CD4-positive, alpha-beta memory T cell (primary cell): ENCODE measurements at places on chromosomes 1 and 21. TPM values are rescaled to one million over a fixed set of nuclear protein-coding genes. Genes with fewer than 3 reads are reported as not detected.

DNA sequence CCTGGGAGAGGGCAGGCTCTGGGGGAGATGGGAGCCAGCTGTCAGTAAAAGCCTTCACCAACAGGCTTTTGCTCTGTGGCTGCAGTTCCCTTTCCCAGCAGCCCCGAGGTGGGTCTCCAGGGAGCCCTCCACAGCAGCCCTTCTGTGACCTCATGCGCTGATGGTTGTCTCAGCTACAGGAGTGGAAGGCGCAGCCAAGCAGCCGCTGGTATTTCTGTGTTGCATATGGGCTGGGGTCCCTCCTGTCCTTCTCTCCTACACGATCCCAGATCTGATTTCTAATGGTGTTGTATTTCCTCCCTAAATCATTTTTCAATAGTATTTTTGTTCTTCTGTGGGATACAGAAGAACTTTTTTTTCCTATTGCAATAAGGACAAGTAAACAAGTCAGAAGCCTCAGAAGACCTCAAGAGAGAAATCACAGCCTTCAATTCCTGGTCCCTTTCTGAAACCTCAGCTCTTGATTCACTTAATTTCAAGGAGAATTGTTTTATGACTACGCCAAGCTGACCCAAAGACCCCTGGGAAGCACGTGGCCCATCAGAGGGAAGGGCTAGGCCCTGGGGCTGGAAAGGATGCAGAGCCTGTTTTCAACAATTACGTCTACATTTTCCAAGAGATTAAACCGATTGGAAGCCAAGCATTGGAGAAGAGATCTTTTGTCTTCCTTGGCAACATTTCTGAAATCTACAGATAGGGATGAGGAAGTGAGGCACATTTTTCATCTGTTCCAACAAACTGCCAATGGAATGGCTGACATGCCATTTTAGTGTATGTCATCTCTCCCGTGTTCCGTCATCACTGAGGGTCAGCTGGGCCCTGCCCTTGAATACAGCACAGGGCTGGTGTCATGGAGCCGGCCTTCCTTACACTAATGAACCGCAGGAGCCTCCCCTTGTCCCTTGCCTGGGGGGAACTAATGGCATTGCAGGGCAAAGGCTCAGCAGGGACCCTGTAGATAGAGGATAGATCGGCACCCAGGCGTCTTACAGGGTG, 42.0 kb upstream of the SCCPDH start:
- DNase-seq = no peak

DNA sequence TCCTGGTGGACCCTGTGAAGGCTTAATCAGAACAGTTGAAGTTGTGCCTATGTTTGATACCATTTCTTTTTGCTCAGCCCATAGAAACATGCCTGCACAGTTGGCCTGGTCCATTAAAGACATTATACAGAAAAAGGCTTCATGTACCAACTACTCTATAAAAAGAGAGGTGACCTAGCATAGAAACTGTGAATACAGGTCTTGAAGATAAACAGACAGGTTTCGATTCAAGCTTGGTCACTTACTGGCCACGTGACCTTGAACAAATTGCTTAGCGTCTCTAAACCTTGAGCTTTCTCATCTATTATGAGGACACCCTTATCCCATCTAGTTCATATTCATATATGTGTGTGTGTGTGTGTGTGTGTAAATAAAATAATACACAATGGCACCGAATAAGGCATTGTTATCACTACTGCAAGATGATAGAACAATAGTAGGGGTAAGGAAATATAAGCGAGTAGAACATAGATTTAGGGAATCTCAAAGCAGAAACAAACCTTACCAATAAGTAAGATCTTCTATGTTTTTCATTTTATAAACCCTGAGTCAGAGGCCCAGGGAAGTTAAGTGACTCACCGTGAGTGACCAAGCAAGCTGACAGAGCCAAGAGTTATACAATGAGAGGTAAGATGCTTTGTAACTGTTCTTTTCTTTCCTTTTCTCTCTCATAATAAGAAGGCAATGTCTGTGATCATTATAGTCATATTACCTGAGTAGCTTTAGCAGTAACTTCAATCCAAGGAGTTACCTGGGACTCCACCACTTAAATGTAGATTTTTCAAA, 476.8 kb upstream of the DEPDC1 start:
- no peak for DNase-seq

TMEM51 gene
- total RNA-seq = 0.47 TPM

UTS2 gene
- total RNA-seq = not detected

DNA sequence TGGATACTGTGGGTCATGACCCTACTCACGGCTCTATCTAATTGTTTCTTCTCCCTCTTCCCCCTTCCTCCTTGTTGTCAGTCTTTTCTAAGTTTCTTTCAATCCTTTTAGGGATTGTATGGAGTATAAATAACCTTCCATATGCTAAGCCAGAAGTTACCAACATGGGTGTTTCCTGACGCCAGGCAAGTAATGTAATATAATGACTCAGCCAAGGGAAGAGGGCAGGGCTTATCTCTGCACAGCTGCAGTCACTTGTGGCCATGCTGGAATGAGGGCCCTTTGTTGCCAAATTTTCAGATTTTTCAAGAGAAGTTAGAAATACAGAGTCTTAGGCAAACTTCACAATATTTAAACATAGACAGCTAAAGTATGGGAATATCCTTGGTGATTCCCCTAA, 194.6 kb downstream of the ST6GALNAC3 start:
- DNase-seq = no peak

- no peak for DNase-seq
Observed at GRCh38 chr1:224494343-224494742, 59.7 kb upstream of the WDR26 start.

DNA sequence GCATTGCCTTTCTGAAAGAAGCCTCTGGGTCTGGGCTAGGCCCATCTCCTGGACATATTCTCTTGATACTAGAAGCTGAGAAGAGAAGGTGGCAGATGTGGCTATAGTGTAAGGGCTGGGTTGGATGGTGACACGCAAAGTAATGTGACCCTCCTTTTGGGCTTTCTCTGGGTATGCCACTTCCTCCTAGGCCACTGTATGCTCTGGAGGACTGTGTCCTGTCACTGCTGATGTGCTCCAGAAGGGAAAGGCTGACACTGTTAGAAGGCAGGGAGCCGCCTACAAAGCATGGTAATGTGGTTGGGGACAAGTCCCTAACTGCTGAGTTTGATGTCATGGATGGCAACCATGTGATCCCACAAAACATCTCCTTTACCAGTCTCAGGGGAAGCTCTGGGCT, 112.1 kb downstream of the BCAR3 start:
- DNase-seq = no peak

DNA sequence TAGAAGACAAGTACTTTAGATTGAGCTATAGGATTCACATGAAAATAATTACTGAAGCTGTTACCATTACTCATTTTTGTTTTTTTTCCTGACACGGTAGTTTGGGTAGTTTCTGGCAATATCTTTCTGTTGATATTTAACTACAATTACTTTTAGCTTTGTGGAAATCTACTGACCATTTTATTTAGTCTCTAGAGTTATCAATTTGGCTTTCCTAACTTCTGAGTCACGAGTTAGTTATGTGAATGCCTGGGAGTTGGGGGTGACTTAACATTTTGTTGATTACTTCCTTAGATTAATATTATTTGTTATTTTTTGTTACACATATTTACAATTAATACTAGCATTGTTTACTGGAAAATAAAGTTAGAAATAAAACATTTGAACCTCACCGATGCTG, 160.6 kb downstream of the HMCN1 start:
- no peak for DNase-seq

OR2G3 gene
- total RNA-seq = not detected

- peak; percentile 65 for DNase-seq
Observed at GRCh38 chr1:202343652-202344349, 2.1 kb upstream of the UBE2T start.

AGL gene
- 19.0 TPM for total RNA-seq

AGMAT gene
- total RNA-seq = 3.3 TPM

DNA sequence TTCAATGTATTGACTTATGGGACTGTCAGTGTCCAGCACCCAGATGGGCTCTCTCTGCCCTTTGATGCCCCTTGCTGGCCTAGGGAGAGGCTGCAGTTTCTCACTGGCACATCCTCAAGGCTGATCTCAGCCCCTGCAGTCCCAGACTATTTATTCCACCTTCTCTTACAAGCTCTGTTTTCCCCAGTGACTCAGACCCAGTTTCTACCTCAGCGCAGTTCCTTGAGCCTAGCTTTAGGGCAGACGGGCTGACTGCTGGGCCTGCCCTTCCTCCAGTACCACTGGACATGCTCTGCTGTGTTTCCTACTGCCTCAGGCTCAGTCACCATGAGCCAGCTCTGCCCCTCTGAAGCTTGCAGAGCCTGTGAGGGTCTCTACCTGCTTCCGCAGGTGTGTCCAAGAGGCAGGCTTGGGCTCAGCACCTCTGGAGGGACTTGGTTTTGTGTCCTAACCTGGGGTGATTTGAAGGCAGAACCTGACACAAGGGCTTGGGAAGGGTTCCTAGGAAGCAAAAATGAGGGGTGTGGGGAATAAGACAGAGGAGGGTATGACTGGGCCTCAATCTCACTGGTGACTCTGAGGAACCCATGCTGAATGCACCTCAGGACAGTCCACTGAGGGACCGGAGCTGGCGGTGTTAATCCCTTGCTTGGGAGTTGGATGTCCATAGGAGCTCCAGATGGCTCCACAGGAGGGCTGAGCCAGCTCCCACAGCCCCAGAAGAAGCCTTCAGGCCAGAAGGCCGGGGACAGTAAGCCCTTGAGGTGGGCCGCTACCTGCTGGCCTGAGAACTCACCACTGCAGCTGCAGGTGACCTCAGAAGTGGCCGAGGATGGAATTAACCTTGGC, 689.9 kb downstream of the MATN1 start:
- no peak for DNase-seq

ATP1A2 gene
- not detected for total RNA-seq

DNA sequence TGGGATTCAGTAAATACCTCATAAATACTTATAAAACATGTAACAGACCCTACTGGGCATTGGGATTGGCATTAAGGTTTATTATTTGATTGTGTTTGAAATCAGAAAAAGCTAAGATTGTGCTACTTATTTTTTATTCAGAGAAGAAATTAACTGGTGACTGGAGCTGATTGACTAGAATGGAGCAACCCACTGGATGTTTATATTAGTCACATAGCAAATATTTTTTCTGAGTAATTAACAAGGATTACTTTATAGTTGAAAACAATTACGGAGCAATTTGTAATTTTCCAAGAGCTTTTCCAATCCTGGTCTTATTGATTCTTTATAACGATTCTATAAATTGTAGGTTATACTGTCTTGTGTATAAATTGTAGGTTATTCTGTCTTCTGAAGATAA, 208.7 kb downstream of the HLX start:
- DNase-seq = no peak

- no peak for DNase-seq
Observed at GRCh38 chr1:100184536-100184935, 6.5 kb upstream of the LRRC39 start.

GRCh38 chr1:229258031-229258756, 12.7 kb upstream of the RAB4A start:
- peak; percentile 69 for DNase-seq

CSDE1 gene
- 530 TPM for total RNA-seq

DNA sequence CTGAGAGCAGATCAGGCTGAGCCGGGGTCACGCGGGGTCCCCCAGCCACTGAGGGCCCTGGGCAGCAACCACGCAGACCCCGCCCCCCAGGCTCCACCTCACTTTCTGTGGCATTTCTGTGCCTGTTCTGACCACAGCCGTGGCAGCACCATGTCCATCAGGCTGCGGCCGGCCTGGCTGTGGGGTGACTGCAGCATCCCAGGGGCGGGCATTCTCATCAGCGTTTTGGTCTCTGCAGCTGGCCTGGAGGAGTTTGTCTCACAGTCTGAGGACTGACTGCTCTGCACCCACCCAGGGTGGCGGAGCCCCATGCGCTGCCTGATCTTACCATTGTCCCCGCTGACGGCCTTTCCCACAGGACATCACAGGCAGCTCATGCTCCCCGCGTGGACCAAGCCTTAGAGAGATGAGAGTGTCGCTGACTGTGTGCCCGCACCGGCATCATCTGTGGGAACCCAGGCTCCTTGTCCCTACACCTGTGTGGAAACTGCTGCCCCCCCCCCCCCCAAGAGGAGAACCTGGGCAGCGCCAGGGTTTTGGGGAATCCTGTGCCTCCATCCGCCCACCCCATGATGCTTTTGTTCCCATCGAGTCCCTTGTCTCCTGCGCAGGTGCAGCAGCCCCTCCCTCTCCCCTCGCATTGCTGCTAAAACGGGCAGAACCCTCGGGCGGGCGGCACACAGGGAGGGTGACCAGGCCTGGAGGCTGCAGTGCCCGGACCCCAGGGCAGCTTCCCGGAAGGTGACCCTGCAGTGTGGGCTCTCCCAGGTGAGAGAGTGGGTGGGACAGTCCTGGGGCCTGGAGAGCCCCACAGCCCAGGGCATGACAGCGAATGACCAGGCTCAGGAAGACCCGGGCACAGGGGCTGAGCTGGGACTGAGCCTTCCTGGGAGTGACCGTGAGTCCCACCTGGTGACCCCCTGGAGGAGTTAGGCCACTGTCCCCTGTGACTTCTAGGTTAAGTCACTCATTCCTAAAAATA, 1.8 kb downstream of the KRTAP10-1 start:
- no peak for DNase-seq

ANGPTL3 gene
- total RNA-seq = not detected

MX2 gene
- 98.7 TPM for total RNA-seq

DNA sequence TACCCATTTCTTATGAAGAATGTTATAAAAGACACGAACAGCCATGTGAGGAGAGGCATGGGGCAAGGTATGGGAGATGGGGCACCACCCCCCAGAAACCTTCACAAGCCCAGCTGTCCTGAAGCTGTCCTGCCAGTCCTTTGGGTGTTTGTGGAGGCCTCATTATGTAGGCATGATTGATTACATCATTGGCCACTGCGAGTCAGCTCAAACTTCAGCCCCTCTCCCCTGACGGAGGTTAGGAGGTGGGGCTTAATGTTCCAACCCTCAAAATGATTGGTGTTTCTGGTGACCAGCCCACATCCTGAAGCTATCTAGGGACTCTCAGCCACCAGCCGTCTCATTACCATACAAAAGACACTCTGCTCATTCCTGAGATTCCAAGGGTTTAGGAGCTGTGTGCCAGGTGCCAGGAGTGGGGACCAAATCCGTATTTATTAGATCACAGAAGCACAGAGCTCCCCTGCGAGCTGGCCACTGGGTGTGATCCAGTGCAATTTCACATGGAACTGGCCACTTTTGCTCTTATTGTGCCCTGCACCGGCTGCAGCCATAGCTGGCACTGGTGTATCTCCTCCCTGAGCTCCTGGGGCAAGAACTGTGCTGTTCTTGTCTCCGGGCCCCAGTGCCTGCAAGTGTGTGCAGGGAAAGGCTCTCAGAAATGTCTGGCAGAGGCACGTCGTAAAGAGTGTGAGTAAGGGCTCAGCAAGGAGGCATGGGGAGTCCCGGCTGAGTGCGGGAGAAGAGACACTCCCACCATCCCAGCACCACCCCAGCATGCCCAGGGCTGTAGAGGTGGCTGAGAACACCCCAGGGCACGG, 10.5 kb downstream of the KIAA1614 start:
- no peak for DNase-seq

DNA sequence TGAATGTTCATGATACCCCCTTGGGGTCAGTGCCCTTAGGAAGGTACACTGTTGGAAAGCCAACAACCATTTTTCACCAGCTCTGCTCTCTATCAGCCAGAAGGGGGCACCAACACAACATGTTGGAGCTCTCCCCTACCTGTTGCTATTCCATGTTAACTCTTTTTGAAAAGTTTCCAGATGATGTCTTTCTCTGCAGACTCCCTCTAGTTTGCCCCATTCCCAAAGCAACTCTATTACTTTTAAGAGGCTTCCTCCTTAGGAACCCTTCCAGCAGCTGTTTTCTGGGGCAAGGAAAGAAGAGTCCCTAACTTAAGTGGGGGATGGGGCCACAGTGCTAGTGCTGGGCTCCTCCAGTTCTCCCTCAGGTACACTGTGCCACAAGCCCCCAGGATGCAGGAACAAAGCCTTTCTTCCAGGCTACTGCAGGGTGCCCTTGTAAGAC, 22.9 kb upstream of the NDC1 start:
- peak; percentile 49 for DNase-seq

PCAT6 gene
- total RNA-seq = not detected

GRCh38 chr1:78045926-78046778, at the start of gene GIPC2:
Gene GIPC2, plus strand, starts transcription at chr1:78045966. Its CDS starts 129 bp downstream, at chr1:78046095.
- peak; percentile 12 for DNase-seq
